CD4-positive, alpha-beta memory T cell (primary cell): ENCODE measurements at places on chromosomes 12 and 14.

- DNase-seq, result no peak
Measured at GRCh38 chr12:98001430-98001829, 514.0 kb upstream of the TMPO start.

DNA sequence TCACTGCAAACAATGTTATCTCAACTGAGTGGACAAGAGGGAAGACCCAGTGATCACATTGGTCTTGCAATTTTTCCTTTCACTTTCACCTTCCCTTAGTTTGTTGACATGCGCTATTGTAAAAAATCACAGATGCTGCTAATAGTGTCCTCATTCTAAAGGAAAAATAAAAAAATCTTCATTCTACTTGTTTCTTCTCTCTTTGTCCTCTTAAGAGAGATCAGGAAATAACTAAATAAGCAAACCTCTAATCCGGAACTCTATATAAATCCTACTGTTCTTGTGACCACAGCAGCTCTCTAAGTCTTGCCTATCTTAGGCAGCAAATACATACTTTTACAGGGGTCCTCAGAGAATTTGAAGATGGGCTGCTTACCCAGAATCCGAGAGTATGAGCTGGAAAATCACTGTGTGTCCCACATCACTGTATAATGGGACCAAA, 257.7 kb downstream of the NAV3 start:
- no peak for DNase-seq

DNA sequence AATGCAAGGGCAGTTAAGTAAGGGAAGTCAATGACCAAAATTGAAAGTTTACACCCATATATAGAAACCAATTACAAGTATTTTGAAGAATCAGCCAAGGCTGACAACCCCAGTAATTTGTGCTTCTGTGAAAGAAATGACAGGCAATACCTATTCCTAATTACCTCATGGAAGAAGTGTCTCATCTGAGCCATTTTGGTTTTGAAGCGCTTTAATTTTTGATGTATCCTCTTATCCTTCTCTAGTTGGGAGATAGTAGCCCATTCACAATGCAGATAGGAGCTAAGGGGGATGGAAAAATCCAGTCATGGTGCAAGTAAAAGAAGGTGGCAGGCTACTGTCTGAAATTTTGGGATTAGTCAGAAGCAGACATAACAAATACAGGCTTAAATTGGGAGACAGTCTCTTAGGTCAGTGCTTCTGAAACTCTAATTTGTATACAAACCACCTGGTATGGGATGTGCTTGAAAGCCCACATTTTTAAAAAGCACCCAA, 30.4 kb upstream of the SUPT16H start:
- no peak for DNase-seq

DNA sequence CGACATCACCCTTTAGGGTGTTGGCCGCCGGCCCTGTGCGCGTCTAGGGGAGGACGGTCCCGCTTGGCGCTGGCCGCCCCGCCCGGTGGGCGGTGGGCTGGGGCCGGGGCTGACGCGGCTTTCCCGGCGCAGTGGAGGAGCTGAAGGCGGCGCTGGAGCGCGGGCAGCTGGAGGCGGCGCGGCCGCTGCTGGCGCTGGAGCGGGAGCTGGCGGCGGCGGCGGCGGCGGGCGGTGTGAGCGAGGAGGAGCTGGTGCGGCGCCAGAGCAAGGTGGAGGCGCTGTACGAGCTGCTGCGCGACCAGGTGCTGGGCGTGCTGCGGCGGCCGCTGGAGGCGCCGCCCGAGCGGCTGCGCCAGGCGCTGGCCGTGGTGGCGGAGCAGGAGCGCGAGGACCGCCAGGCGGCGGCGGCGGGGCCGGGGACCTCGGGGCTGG, 3.6 kb downstream of the TNFAIP2 start:
- no peak for DNase-seq

GRCh38 chr12:121170611-121171260, 38.1 kb downstream of the P2RX7 start:
- DNase-seq, result no peak

DNA sequence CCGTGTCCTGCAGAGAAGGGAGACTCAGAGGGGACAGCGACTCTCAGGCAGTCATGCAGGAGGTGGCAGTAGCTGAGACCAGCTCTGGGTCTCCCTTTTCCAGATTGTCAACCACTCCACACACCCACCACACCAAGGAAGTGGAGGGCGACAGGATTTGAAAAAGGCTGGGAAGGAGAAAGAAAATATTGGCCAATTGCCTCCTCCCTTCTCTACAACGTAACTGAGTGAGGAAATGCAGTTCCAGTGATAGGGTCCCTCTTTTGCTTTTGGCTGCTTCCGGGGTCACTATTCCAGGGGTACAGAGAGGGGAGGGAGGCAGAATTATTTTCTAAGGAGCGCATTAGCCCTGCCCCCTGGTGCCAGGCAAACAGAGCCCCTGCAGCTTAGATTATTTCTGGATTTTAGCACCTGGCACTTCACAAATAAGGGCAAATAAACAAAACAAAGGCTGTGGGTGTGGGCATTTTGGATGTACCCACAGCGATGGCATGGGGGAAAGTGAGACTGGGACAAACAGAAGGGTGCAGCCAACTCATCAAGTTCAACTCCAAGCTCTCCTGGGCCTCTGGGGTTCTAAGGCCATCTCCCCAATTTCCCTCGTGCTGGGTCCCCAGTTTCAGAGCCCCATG, 20.4 kb downstream of the ASB2 start:
- DNase-seq, result no peak

DNA sequence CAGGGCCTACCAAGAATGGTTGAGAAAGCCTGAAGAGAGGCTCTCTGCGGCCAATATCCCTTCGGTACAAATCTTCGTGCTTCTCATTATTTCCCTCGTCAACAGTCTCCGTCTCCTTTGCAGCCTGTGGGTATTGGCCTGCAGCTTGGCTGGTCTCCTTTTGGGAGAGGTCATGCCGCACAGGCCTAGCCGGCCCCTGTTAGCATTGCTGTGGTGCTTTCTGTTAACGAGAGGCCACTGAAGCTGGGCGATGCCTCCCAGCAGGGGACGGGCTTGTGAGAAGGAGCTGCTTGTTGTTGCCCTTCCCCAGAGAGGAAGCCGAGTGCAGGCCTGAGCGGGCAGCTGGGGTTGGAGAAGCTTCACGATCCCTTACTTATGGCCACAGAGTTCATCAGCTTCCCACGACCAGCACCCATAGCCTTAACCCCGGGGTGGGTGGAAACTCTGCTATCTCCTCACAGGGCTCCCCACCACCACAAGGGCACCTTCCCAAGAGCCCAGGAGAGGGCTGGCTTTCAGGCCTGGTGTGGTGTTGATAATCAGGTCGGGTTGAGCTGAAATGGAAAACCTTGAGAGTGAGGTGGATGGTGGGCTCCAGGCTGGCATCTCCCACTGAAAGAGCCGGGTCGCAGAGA, 228.6 kb downstream of the ZFP36L1 start:
- DNase-seq, result no peak

DNA sequence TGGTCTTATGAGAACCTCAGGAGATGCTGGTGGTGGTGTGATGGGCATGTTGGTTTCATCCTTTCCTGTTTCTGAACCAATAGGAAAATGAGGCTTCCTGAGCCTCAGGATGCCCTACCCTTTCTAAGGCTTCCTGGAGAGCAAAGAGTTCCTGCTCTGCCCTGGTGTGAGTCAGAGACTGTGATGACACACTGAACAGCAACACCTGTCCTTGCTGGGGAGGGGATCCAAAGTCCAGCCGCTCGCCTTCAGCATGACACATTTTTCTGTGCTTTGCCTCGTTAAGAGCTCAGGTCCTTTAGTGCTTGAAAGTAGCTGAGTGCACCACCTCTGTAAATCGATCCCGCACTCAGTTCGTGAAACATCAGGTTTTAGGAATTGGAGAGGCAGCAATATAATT, 116.0 kb downstream of the CACNA1C start:
- no peak for DNase-seq

DNA sequence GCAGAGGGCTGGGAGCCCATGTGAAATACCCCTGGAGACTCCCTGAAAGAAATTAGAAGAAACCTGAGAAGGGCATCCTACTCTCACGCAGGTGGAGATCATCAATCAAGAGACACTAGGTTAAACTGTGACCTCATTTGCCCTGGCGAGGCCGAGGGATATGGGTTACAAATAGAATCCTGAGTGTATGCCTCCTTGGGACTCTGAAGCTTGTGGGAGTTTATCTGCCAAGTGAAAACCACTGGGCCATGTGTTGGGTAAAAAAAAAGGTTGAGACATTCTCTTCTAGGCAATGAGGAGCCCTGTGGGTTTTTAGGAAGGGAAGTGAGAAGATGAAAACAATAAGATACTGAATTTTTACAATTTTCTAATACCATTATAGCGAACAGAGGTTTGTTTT, 160.7 kb upstream of the ARID2 start:
- no peak for DNase-seq

GRCh38 chr14:73239393-73240241, 2.3 kb downstream of the PAPLN start:
- DNase-seq, result no peak

DNA sequence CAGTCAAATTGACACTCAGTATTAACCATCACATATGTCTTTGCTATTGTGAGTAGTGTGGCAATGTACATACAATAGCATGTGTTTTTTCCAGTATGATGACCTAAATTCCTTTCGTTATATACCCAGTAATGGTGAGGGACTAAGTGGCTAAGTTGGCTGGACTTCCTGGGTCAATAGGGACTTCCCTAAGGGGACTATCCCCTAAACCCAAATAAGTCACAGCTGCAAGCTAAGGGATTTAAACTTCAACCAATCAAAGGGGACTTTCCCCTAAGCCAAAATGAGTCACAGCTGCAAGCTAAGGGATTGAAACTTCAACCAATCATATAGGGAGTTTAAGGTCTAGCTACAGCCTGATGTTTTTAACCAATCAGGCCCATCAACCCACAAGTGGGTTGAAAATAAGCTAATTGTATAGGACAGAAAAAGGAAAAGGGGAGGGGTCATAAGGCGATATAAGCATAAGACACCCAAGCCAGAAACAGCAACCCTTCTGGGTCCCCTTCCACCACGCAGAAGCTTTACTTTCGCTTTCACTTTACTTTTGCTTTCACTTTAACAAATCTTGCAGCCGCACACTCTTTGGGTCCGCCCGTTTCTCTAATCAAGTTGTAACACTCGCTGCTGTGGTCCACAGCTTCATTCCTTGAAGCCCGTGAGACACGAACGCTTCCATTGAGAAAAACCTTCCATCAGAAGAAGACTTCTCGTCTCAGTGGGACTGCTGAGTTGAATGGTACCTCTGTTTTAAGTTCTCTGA, 404.4 kb downstream of the FLRT2 start:
- peak; percentile 76 for DNase-seq

GRCh38 chr12:46839232-46839631, 13.4 kb upstream of the SLC38A4 start:
- DNase-seq, result no peak

DNA sequence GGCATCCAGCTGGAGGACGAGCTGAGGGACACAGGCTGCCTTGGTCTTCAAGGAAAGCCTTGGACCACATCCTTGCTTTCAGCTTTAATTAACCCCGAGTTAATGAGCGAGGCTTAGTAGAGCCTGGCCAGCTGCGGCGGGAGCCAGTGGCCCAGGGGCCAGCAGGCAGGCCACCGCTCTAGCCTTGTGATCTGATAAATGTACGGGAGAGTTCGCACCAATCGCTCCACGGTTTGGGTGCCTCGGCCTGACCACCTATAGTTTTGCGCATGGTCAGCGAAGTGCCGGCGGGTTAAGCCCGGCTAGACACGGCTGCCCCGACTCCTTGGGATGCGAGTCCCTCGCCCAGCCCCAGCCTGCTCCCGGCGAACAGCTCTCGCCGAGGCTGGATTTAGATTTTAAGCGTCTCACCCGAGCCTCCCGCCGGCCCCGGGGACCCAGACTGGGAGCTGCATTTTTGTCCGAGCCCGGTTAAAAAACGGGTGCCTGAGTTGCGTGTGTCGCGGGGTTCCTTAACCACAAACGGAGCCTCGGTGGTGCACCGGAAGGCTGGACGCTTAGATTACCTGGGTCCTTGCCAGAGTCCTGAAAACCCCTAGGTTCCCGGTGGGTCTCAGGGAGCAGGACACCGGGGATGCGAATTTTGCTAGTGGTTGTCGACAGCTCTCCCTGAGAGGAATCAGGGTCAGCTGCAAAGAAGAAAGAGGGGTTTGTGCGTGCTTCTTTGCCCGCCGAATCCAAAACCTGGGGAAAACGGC, 2.9 kb upstream of the HOXC12 start:
- no peak for DNase-seq

DNA sequence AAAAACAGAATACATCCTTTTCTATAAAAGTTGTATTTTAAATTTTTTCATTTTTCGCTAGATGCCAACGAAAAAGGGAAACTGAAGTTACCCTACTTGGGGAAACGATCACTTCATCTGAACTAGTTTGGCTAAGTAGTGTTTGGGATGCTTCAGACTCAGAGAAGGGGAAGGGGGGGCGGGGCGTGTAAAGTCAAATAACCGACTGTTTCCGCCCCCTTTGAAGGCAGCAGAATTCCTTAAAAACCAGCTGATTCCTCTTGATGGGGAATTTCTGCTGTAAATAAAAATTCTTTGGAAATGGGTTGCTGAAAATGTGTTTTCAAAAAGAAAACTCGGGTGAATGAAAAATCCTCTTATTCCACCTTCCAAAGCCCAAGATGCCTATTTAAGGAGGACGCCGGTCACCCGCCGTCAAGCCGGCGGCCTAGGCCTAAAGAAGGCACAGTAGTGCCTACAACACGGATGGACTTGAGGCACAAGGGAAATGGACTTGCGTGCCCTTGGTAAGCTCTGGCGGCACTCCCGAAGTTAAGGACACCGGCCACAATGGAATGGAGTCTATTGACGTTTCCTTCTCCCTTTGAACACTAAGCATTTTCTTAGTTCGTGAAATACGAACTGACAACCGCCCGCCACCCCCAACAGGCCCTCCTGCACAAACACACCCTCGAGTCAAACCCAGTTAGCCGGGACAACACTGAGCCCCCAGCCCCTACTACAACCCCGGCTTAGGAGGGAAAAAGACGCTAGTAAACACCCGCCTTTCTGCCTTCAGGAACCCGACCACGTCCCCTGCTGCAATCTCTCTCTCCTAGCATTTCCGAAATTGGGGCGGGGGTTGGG, 1.9 kb downstream of the ATXN2 start:
- peak; percentile 17 for DNase-seq

GRCh38 chr12:55850401-55850800, 7.7 kb upstream of the MMP19 start:
- DNase-seq, result no peak

GRCh38 chr12:95213928-95214327, 3.3 kb downstream of the FGD6 start:
- DNase-seq, result no peak

GRCh38 chr14:92334050-92334449, 11.1 kb downstream of the SLC24A4 start:
- no peak for DNase-seq
